Endothelial cell of coronary artery (primary cell): ENCODE measurements at places on chromosomes 16 and 17. TPM values are rescaled to one million over a fixed set of nuclear protein-coding genes. Genes with fewer than 3 reads are reported as not detected.

EFCAB13 gene
- 4.0 and 6.0 TPM in 2 replicates for total RNA-seq

P2RX5 gene
- total RNA-seq, result 0.18 and 2.3 TPM in 2 replicates

CCL8 gene
- not detected in 2 replicates for total RNA-seq

CNTNAP4 gene
- total RNA-seq, result not detected in 2 replicates

ICAM2 gene
- 348 and 500 TPM in 2 replicates for total RNA-seq

MTHFSD gene
- total RNA-seq, result 11.0 and 14.1 TPM in 2 replicates

NXN gene
- total RNA-seq, result 20.0 and 28.9 TPM in 2 replicates

PDIA2 gene
- 0.09 and 0.28 TPM in 2 replicates for total RNA-seq
